ENCODE measurements at places on chromosomes 6 and 20.
A peak's percentile ranks its signal among the peaks of the same experiment; 100 is the strongest.

DNA sequence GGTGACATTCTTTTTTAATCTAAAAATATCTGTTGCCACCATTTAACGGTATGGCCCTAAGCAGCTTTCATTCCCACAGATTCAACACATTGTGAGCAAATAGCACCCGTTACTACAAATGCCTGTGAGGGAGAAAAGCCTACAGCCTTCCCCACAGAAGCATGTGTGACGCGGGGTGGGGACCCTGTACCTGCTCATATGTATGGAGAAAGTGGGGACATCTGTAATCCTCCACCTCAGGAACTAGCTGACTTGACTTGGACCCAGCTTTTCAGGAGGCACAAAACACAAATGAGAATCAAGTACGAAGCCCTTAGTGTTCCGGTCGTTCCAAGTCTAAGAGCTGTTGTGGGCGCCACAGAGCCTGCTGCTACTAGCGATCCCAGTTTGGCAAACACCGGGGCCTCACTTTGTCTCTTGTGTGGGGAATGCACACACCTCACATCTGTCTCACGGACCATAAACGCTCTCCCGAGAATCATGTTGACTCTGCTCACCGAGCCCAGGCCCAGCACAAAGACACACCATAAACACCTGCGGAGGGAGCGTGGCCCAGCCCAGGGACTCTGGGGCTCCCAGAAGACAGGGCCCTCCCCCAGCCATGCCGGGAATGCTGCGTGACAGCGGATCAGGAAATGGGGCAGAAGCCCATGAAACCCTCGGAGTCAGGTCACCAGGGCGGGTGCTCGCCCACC, 21.6 kb downstream of the DLL1 start:
- DNase-seq: no peak

DNA sequence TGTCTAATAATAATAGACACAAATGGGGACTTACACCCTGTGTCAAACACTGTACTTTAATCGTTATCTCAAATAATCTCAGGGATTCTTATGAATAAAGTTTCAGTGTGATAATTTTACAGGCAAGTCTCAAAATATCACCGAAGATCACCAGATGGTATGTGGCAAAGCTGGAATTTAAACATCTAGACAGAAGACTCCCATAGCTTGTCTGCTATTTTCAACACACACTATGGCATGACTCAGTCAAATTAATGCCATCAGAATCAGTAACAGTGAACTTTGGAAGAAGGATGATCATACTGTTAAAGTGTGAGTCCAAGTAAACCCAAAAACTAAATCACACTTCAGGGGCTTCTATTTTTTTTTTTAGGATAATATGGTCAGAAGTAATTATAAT, 867.6 kb upstream of the FLRT3 start:
- DNase-seq: no peak

DNA sequence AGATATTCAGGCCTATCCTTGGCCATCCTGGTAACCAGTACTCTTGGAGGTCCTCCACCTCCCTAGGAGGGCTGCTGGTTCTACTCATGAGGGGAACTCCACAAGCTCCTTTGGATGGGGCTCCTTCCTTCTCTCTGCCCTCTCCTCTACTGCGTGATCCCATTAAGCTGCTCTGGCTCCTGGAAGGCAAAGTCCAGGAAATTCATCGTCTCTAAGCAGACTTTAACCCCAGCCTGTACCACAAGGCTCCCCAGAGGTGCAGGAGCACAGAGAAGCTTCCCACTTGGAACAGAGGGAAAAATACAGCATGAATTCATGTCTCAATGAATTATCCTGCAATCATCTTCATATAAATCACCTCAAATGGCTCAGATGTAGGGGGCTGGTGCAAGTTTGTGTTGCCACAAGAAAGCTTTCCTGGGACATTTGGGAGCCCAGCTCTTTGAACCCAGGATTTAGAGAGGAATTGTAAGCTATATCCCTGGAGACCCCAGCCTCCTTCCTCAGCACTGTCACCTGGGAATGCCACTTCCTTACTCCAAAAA, 355.4 kb downstream of the CDC5L start:
- no peak for DNase-seq

DNA sequence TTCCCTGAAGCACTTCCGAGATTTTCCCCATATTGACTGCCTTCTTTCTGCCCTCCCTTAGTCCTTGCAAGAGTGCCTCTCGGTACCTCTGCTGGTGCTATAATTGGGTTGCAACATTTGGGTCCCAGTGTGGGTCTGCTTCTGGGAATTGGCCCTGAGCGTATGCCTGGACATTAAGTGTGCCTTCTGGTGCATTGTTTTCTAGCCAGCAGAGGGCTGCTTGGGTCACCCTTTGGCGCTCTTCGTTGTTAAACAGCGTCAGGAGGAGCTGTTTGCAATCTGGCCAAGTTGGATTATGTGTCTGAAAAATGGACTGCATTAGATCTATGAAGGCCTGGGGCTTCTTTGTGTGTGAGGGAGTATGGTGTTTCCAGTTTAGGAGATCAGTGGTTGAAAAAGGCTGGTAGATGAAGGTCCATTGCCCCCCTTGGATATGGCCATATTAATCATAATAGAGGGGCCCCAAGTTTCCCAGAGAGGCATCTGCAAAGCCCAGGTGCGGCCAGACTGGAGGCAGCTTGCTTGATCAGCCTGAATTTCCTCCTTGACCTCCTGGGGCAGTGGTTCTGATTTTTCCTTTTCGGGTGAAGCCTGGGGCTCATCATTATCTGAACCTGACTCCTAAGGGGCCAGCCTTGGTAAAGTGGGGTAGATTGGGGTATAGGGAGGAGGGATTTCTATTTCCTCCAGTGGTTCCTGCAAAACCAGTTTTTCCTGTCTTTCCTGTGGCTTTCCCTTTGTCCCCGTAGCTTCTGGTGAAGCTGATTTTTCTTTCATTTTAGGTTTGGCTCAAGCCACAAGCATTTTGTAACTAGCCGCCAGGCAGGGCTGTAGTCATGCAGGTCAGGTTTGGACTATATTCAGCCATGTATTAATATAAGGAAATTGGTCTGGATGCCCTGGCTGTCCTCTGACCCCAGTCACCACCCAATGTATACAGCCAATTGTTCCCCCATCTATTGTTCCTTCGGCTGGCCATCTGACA, 85.4 kb upstream of the GPR6 start:
- DNase-seq: no peak

- DNase-seq: no peak
Observed at GRCh38 chr20:6395695-6396094, 272.9 kb upstream of the FERMT1 start.

DNA sequence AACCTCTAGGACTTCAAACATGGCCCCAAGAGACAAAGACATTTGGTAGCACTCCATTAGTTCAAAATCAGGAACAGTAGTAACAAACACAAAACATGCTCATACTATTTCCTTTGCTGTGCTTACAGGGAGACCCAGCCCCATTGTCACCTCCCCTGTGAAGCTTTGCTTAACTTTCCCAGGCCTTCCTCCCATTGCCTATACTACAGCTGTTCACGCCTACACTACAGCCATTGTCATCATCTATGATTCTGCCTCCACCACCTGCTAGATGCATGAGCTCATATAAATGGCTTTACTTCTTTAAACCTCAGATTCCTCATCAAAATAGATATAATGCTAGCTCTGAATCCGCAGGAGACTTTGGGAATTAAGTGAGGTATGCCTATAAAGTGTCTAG, 8.7 kb downstream of the PHACTR1 start:
- DNase-seq: no peak

DNA sequence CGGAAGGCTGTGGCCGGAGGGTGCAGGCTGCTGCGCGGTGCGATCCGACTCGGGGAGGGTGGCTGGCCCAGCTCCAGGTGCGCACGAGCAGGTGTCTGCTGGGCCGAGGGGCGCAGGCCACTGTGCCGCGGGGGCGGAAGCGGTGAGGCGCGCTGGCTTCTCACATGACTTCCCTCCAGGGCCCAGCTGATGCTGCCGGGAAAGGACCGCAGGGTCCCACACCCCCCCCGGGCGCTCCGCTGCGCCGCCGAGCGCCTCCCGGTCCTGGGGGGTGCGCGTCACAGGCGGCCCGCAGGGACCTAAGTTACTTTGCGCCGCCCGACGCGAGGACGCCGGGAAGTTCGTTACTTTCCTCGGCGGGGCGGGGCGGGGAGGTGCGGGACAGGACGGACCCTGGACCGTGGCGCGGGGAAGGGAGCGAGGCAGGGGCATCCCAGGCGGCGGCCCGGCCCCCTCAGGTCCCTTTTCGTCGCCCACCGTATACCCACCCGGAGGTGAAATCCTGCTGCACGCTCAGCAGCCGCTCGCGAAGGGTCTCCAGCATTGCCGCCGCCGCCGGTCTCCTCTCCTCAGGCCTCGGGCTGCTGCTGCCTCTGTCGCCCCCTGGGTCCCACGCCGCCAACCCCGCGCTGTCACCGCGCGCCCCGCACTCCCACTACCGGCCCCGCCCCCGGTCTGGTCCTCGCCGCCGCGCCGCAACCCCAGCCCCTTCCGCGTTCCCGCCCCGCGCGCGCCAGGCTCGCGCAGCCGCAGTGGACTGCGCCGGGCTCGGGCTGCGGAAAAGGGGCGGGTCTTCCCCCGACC, at the start of gene DTNBP1:
TSS of gene DTNBP1 (minus strand) at position 703 of the 804 bp plus-strand sequence. CDS start at position 544, 159 bp downstream.
- DNase-seq: peak; percentile 94

GRCh38 chr6:96965492-96965891, 41.0 kb downstream of the KLHL32 start:
- no peak for DNase-seq

GRCh38 chr6:31386099-31386498, 17.3 kb upstream of the MICA start:
- DNase-seq: no peak

DNA sequence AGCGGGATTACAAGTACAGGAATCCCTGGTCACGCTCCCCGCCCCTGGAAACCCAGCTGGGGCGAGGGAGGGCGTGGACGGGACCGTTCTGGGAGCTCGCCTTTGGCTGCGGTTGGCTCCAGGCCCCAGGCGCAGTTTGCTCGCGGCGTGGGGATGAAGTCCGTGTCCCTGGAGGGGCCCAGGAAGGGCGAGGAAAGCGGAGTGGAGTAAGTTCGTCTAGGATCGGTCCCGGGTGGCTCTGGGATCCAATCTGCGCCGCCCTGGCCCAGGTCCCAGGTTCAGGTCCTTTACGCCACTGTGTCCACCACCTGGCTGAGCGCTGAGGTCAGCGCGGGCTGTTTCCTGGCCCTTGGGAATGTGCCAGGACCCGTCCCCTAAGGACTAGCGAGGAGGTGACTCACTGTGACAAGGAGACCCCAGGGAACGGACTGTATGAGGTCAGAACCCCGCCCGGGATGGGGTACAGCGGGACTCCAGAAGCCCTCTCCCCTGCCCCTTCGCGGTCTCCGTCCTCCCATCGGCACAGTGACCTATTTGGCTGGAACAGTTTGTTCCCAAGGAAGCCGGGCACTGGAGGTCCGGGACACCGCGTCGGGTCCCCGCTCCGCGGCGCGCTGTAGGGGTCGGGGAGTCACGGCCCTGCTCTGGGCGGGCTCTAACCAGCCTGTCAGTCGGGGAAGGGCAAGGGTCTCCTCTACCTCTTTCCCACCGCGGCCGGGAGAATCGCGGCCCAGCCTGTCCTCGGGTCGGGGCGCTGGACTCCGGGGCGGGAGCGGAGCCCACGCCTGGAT, 724 bp downstream of the CDKN1A start:
- no peak for DNase-seq

DNA sequence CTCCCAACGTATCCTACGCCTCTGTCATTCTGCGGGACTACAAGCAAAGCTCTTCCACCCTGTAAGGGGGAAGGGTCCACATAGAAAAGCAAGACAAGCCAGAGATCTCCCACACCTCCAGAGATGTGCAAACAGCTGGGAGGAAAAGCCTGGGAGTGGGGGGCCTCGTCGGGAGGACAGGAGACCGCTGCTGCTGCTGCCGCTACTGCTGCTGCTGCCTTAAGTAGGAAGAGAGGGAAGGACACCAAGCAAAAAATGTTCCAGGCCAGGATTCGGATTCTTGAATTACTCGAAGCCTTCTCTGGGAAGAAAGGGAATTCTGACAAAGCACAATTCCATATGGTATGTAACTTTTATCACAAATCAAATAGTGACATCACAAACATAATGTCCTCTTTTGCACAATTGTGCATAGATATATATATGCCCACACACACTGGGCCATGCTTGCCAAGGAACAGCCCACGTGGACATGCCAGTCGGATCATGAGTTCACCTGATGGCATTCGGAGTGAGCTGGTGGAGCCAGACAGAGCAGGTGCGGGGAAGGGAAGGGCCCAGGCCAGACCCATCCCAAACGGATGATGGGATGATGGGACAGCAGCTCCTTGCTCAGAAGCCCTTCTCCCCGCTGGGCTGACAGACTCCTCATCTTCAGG, 108.8 kb upstream of the RAB32 start:
- DNase-seq: no peak

- DNase-seq: no peak
Observed at GRCh38 chr6:72857791-72858585, 236.1 kb downstream of the KCNQ5 start.

DNA sequence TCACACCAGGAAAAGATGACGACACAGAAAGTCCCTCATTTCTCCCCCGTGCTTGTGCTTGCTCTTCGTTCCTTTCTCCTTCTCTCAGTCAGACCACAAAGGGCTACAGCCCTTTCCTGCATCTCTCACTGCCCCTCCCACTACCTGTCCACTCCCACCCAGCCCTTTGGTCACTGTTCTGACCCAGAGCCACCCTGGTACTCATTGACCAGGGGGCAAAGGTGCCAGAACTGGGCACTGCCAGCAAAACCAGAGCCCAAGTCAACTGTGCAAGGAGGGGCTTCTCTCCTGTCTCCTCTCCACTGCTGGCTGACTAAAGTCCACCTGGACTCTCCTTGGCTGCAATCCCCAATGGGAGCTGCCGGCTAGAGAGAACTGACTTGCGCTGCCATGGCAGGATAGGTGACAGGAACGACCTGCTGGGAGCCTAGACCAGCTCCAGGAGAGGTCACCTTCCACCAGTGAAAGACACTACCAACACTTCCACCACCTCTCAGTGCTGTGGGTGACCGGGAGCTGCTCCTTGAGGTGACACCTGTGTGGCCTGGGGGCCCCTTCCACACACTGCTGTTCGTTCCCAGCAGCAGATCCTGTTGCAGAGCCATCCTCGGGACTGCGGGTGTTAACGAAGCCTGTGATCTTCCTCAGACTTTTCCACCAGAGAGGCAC, 32.8 kb downstream of the KCNK17 start:
- DNase-seq: no peak

DNA sequence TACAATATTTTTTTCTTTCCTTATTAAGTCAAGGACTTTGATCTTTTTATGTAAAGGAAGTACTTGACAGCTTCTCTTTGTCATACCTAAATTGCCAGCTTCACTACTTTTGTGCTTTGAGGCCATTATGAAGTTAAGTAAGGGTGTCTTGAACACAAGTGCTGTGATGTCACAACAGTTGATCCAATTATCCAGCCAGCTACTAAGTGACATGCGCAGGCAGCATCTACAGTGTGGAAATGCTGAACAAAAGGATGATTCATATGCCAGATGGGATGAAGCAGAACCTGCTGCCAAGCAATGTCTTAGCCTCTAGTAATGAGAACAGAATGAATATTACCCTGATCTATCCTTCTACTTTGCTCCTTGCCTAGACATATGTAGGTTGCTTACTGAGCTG, 68.3 kb upstream of the TMEM244 start:
- no peak for DNase-seq

- no peak for DNase-seq
Observed at GRCh38 chr6:39599973-39600372, 125.2 kb downstream of the KIF6 start.

DNA sequence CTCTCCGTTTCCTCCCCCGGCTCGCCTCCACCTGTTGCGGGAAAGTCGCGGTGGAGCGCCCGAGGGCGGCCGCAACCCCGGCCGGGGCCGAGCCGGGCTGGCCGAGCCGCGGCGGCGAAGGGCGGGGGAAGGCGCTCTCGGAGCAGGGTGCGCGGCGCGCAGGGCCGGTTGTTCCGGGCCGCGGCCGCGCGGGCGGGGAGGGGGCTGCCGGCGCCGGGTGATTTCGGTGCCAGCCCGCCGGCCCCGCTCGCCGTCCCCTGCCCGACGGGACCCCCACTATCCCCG, 235 bp downstream of the MAP7 start:
- peak; percentile 82 for DNase-seq

All from GM20000 (cell line).